Body of pancreas (tissue), 4 donors: ENCODE measurements at places on chromosomes 6 and 20.

GRCh38 chr6:125850361-125850760 lies 59.6 kb downstream of the NCOA7 start:
- DNase-seq = no peak

- no peak for DNase-seq
Observed at GRCh38 chr20:46559001-46559400, 8.5 kb upstream of the OCSTAMP start.

DNA sequence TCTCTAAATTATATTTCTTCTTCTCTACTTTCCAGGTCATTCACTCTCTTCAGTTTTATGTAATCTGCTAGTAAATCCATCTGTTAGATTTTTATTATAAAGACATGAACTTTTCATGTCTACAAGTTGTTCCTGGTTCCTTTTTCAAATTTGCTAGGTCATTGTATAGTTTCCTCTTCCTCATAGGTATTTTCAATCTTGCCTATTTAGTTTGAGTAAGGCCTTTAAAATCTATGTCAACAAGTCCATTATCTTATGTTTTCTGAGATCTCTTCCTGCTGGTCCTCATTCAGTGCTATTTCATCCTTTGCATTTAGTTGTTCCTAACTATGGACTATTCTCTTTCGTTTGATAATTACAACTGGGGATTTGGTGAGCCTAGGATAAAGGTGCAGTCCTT lies 11.0 kb downstream of the RRBP1 start:
- no peak for DNase-seq

GRCh38 chr20:60407011-60407771 lies 449.0 kb downstream of the CDH26 start:
- DNase-seq = no peak
